NCI-H187 treated with DMSO at 0.1 percent for 48 hours (cell line): ENCODE measurements at places on chromosomes 16 and 17.

- no peak for DNase-seq
Measured at GRCh38 chr16:1919327-1919998, 1.2 kb upstream of the HS3ST6 start.

DNA sequence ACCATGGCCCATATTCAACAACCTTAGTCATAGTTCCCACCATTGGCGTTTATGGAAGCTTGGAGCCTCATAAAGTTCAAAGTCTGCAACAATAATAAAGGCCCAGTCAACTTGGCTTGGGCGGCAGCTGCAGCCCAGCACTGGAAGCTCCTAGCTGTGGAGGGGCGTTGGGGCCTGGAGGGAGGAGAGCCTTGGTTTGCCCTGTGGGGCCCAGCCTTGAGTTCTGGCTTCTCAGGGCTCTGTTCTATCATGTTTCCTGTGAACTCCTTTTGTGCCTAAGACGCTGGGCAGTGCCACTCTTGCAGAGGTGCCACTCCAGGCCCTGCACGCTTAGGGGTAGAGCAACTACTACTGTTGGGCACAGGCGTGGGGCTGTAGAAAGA lies 927 bp upstream of the ENGASE start:
- no peak for DNase-seq

DNA sequence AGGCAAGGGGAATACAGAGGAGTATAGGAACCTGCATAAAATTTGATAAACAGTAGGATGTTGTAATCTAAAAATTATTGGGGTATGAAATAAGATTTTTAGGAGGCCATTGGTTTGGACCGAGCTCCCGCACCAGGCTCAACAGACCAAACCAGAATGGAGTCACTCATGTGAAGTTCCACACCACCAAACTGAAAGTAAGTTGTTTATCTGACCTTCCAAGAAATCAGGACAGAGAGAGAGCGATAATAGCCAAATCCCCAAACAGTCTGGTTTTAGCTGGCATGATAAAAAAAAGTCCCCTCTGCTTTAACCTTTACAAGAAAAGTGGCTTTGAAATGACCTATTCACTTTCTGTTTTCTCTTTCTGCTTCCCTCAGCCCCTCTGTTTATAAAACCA lies 45.7 kb upstream of the SIAH1 start:
- DNase-seq, result no peak

GRCh38 chr17:7114241-7114874 lies at the start of gene ASGR2:
Gene ASGR2, minus strand, starts transcription at chr17:7114822. Its CDS starts 582 bp downstream, at chr17:7114240.
- no peak for DNase-seq

DNA sequence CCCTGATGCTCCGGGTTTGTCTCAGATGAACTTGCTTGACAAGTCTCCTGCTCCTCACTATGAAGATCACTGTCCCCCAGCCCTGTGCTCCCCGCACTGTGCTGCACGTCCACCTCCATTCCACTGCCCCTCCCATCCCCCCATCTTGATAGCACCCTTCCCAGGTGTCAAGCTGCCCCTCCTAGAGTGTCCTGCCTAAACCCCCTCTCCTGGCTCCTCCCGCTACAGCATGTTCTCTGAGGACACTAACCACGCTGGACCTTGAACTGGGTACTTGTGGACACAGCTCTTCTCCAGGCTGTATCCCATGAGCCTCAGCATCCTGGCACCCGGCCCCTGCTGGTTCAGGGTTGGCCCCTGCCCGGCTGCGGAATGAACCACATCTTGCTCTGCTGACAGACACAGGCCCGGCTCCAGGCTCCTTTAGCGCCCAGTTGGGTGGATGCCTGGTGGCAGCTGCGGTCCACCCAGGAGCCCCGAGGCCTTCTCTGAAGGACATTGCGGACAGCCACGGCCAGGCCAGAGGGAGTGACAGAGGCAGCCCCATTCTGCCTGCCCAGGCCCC lies 18.5 kb downstream of the DEXI start:
- DNase-seq, result no peak

DNA sequence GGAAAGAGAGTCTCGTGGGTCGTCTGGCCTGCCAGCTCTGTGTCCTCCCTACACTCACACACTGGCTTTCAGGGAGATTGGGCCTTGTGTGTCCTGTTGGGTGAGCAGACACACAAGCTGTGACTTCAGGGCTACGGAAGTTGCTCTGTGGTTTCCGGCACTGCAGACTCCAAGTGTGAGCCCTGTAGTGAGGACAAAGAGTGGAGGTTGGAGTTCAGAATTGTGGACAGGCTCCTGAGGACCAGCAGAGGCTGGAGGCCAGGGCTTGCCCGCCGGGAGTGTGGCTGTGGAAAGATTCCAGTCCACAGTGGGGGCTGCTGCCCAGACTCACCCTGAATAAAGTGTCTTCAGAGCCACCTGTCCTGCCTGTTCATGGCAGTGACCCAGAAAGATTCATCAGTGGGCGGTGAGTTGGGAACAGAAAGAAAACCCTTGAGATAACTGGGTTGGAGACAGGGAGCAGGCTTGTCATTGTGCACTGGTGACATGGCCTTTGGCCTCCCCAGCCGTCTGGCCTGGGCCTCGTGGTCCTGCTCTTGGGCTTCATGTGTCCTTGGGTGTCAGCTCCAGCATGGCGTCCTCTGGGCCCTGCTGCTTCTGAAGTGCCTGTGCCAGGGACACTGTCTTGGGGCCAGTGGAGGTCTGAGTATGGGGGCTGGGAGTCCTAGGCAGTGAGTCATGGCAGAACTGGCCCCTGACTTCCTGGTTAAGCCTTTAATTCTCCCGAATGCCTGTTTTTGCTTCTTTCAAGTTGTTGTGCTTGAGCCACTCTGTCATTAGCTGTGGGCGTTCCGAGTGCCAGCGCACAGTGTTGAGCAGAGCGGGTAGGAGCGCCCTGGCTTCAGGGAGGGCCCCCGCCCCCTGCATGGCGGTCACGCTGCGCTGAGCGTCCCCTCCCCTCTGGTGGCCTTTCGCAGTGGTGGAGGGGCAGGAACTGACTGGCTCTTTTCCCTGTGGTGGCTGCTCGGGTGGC lies 19.9 kb upstream of the ZNF750 start:
- DNase-seq, result no peak

GRCh38 chr17:39755554-39756379 lies 18.0 kb downstream of the GRB7 start:
- no peak for DNase-seq

DNA sequence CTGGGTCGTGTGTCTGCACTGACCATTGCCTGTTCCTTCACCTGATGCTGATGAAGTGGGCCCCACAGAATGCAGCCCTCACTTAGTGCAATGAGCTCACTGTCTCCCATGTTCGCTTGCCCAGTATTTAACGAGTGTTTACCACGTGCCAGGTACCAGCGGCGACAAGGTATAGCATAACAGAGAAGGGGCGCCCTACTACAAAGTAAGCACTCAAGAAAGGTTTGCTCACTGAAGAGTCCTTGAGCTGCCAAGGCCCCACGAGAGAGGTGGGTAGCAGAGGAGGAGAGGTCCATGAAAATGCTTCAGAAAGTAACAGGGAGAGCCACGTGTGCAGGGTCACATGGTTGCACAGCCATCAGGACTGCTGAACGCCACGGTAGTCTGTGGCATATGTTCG lies 230.0 kb downstream of the NTN1 start:
- DNase-seq, result no peak

GRCh38 chr16:50368410-50369132 lies at the start of gene BRD7:
Gene BRD7, minus strand, starts transcription at chr16:50368988. Its CDS starts 214 bp downstream, at chr16:50368774.
- DNase-seq, result no peak
